Osteoblast (primary cell): ENCODE measurements at places on chromosomes 2 and 18. TPM values are rescaled to one million over a fixed set of nuclear protein-coding genes. Genes with fewer than 3 reads are reported as not detected.
A peak's percentile ranks its signal among the peaks of the same experiment; 100 is the strongest.

DNA sequence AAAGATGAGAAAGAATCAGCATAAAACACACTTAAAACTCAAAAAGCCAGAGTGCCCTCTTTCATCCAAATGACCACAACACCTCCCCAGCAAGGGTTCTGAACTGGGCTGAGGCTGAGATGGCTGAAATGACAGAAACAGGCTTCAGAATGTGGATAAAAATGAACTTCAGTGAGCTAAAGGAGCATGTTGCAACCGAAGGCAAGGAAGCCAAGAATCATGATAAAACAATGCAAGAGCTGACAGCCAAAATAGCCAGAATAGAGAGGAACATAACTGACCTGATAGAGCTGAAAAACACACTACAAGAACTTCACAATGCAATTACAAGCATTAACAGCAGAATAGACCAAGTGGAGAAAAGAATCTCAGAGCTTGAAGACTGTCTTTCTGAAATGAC, 12.2 kb upstream of the PSMA8 start:
- DNase-seq = no peak
- H3K27me3 ChIP-seq = no peaks in the 10 kb centered on the region
- H3K4me3 ChIP-seq = no peak overlapping the region

GRCh38 chr2:157898591-157898996, 22.5 kb upstream of the ACVR1 start:
- no peaks in the 10 kb centered on the region for H3K27me3 ChIP-seq
- peaks cover 21% of the 10 kb centered on the region for H3K4me1 ChIP-seq
- no peak overlapping the region for H3K4me3 ChIP-seq
- DNase-seq = peak; percentile 72
- no peaks in the 10 kb centered on the region for H3K36me3 ChIP-seq

DNA sequence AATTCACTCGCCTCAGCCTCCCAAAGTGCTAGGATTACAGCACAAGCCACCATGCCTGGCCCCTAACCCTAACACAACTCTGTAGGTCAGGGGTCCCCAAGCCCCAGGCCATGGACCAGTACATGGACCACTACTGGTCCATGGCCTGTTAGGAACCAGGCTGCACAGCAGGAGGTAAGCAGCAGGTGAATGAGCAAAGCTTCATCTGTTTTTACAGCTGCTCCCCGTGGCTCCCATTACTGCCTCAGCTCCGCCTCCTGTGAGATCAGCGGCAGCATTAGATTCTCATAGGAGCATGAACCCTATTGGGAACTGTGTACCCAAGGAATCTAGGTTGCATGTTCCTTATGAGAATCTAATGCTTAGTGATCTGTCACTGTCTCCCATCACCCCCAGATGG, 201.7 kb downstream of the NRP2 start:
- no peak for DNase-seq
- no peak overlapping the region for H3K27ac ChIP-seq
- H3K4me1 ChIP-seq = no peaks in the 10 kb centered on the region
- H3K36me3 ChIP-seq = no peaks in the 10 kb centered on the region

- H3K27ac ChIP-seq = no peak overlapping the region
- H3K36me3 ChIP-seq = no peaks in the 10 kb centered on the region
- no peak for DNase-seq
- H3K4me1 ChIP-seq = no peaks in the 10 kb centered on the region
Measured at GRCh38 chr2:136288249-136288648, 170.3 kb upstream of the CXCR4 start.

GRCh38 chr2:238635647-238636051, 208.9 kb downstream of the ASB1 start:
- peaks cover 31% of the 10 kb centered on the region for H3K27me3 ChIP-seq
- no peaks in the 10 kb centered on the region for H3K4me1 ChIP-seq
- no peak overlapping the region for H3K4me3 ChIP-seq
- H3K27ac ChIP-seq = no peak overlapping the region
- H3K36me3 ChIP-seq = no peaks in the 10 kb centered on the region

- H3K27ac ChIP-seq = no peak overlapping the region
- DNase-seq = peak; percentile 21
- H3K36me3 ChIP-seq = peaks cover 42% of the 10 kb centered on the region
- H3K4me1 ChIP-seq = no peaks in the 10 kb centered on the region
Measured at GRCh38 chr2:8877894-8878293, 40.5 kb upstream of the KIDINS220 start.

DNA sequence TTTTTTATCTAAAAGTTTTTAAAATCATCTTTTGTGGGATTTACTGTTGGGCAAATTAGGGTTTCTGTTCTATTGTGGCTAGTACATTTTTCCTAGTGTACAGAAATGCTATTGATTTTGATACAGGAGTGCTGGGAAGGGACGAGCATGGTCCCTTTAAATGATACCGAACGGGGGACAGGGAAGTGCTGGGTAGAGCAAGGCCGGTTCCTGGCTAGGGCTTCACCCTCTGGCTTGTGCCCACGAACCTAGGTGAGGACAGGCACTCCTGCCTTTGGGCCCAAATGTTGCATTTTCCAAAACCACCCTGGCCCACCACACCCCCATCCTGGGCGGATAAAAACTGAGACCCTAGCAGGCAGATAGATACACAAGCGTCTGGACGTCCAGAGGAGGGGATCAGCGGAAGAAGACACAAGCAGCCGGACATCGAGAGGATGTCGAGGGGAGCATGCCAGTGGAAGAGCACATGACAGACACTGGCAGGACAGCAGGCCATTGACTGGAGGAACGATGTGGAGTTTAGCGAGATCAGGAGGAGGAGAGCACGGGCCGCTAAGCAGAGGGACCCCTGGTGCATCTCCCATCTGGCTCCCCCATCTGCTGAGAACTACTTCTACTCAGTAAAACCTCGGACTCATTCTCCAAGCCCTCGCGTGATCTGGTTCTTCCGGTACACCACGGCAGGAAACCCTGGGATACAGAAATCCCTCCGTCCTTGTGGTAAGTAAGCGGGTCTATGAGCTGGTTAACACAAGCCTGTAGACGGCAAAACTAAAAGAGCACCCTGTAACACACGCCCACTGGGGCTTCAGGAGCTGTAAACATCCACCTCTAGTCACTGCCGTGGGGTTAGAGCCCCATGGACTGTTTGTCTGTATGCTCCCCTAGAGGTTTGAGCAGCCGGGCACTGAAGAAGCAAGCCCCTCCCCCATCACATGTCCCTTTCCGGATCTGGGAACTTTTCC, 13.5 kb upstream of the CALCRL start:
- peaks cover 5% of the 10 kb centered on the region for H3K36me3 ChIP-seq
- H3K4me3 ChIP-seq = peak overlapping the region; percentile 47
- peak; percentile 13 for DNase-seq
- H3K4me1 ChIP-seq = no peaks in the 10 kb centered on the region
- H3K27me3 ChIP-seq = no peaks in the 10 kb centered on the region
- no peak overlapping the region for H3K27ac ChIP-seq

DNA sequence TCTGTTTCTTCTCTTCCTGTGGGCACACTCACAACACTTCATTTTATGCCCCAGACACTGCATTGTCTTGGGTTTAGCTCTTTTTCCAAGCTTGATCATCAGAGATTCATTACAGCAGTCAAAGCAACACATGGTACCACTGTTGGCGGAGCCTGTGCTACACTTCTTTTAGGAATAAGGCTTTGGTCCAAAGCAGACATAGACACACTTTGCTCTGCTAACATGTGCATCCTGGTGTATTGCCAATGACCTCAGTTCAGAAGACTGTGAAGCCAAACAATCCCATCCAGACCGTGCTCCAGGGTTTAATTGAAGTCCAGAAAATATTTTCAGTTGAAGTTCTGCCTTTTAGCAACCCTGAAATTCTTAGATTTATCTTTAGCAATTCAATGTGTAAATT, 354.6 kb upstream of the RAB12 start:
- H3K4me1 ChIP-seq = no peaks in the 10 kb centered on the region
- peak; percentile 75 for DNase-seq
- no peak overlapping the region for H3K27ac ChIP-seq
- no peaks in the 10 kb centered on the region for H3K27me3 ChIP-seq
- H3K36me3 ChIP-seq = no peaks in the 10 kb centered on the region
- no peak overlapping the region for H3K4me3 ChIP-seq

DNA sequence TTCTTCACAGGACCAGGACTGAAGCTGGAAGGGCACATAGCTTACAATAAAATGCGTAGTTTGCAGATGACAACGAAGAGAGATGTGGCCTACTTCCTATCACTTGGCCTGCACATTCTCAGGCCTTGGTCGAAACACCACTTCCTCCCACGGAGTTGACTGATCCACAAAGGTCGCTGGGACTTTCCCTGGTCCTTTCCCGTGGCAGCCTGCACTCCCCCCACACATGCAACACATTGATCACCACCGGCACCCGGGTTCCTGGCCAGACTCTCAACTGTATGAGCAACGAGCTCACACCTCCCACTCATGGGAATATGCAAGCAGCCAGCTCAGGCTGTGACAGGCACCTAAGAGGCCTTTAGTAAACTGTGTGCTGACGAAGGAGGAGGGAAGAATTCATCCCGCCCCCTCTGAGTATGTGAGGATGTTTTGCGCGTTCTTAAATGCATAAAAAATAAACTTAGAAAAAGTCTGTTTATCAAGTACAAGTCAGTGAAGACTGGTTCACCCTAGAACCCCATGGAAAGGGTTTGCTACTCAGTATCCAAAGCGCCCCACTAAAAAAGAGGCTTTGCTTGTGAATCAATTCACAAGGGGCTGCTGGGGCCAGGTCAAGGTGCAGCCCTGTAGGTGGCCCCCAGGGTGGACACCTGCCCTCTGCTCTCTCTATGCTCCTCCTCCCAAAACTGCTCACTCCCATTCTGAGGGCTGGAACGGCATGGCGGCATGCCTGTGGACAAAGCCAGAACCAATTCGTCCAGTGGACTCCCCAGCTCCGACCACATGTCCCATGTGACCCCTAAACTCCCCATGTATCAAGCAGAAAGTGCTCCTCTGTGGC, 154.3 kb downstream of the EIPR1 start:
- no peaks in the 10 kb centered on the region for H3K4me1 ChIP-seq
- no peaks in the 10 kb centered on the region for H3K27me3 ChIP-seq
- no peaks in the 10 kb centered on the region for H3K36me3 ChIP-seq
- no peak overlapping the region for H3K4me3 ChIP-seq

DNER gene
- 0.36 and 1.2 TPM in 2 replicates for total RNA-seq

ERBB4 gene
- total RNA-seq = under 0.01 TPM in 1 of 2 replicates, not detected in the other

GCG gene
- total RNA-seq = not detected in 2 replicates

CTLA4 gene
- under 0.01 TPM in 1 of 2 replicates, not detected in the other for total RNA-seq

SPP2 gene
- not detected in 2 replicates for total RNA-seq

GORASP2 gene
- 51.8 and 54.2 TPM in 2 replicates for total RNA-seq
